CD4-positive, alpha-beta T cell treated with Interleukin-12 subunit alpha and Interleukin-12 subunit beta, for 1 hour (primary cell): ENCODE measurements at places on chromosomes 4 and X.

DNA sequence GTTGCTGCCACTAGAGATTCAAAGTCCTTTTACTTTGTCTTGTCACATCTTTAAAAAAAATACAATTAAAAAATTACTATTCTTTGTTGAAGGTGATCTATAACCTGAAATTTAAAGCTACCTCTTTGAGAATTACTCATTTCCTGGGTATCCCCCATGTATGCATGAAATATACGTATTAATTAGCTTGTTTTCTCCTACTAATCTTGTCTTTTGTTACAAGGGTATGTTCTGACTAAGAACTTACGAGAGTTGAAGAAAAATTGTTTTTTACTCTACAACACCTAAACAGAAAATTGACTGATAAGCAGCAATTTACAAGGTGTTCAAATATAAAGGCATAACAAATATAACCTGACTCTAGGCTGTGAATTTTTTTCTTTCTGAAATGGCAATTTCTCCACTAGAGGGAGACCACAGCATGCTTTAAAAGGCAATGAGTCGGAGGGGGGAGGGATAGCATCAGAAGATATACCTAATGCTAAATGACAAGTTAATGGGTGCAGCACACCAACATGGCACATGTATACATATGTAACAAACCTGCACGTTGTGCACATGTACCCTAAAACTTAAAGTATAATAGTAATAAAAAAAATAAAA, 249.6 kb downstream of the OPHN1 start:
- DNase-seq, result peak; percentile 10

DNA sequence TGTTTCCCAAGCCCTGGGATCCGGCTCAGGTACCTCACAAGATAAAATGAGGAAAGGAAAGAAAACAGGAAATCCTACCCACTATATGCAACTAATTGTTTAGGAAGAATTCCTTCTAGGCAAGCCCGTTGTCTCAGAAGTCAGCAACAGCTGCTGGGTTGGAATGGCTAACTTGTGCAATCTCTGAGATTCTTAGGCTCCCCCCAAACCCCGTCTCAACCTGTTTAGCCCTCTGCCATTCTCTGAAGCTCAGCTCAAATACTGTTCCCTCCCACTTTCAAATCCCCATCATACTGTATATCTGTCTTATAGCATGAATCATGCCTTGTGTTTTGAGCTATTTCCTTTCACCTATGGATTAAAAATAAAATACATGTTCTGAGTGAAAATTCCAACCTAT, 28.9 kb downstream of the STARD8 start:
- DNase-seq, result no peak

DNA sequence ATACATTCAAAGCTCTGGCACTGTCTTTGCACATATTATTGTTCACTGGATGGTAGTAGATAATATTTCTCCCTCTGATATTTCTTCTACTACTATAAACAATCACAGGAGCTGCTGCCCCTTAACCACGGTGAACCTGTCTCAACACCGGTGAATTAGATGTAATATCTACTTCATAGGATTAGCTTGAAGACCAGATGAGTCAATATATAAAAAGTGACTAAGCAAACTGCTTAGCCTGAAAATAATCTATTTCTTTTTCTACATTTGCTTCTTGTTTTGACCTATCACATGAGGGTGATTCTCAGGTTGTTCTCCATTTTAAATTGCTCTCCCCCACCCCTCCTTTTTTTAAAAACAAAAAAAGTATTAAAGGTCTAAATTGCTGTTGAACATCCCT, 645.5 kb downstream of the ANKRD50 start:
- DNase-seq, result no peak

DNA sequence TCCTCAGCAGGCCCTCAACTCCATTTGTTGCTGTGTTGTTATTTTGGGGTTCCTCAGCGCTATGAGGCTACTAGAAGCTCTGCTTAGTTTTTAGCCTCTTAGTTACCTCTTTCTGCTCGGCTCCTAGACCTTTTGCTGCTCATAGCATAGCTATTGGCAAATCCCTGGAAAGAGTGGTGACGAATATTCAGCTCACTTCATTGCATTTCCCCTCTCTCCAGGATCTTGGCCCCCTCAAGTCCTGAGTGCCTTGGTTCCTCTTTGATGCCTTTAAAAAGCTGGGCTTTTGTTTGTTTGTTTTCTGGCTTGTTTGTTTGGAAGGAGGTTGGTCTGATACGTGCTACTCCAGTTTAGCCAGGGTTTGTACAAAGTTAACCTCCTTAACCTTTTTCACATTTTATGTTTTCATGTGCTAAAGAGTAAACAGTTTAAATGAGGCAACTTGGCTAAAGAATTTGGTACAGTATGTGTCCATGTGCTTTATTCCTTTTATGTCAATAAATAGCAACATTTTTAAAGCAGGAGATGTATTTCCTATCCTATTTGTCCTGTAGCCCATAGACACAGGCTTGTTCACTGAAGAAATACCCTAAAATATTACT, 31.5 kb downstream of the SMAD1 start:
- no peak for DNase-seq

DNA sequence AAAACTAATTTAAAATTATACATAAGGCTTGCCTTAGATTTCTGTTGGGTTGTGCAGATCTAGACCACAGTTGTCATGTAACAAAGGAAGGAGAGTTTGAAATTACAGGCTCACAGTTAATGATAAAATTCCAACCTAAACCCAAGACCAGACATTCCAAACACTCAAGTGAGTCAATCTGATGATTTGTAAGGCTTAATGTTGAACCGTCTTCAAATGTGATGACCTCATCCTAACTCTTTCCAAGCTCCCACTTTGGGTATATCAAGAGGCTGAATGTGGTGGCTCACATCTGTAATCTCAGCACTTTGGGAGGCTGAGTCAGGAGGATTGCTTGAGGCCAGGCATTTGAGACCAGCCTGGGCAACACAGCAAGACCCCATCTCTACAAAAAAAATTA, 149.2 kb downstream of the TBL1X start:
- DNase-seq, result no peak
